A172 (cell line): ENCODE measurements at places on chromosomes 6 and 20.
A peak's percentile ranks its signal among the peaks of the same experiment; 100 is the strongest.

DNA sequence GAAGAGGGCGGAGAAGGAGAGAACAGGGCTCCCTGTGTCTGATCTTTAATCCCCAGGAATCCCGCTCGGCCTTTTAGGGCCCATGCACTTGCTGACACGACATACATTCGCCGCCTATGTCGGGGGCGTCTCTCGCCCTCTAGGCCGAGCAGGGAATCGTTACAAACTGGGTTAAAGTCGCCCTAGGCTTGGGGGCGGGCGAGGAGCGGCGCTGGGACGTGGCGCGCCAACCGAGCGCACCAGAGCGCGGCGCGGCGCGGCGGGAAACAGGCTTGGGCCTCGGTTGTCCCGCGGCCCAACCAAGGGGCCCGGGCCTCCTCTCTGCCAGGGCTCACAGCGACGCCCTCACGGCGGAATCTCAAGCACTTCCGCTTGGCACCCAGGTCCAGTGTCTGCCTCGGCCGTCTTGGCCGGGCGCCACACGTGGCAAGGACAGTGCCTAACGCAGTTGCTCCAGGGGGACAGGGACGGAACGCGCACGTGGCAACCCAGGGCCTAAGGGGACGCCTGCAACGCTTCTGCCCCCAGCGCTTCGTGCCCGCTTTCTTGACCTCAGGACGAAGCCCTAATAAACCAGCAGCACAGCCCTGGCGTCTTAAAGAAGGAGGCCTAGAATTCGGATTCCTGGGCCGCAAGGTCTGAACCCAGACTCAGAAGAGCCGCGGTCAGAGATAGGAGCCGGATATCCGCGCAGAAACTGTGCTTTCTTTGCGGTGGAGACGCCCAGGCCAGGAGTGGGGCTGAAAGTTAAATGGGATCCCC lies 71.5 kb downstream of the NCR2 start:
- DNase-seq, result no peak

DNA sequence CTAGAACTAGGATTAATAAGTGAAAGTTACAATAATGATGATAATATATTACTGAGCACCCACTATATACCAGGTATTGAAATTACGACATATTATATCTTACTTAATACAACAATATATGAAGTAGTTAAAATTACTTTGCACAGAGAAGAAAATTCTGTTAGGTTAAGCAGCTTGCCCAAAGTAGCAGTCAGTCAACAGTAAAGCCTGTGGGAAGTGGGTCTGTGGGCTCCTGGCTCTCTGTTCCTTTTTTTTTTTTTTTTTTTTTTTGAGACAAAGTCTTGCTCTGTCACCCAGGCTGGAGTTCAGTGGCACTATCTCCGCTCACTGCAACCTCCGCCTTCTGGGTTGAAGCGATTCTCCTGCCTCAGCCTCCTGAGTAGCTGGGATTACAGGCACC lies 4.8 kb upstream of the GTF2H4 start:
- DNase-seq, result no peak

- DNase-seq, result no peak
These were observed 630.3 kb upstream of the ARID1B start for GRCh38 chr6:156146891-156147290.

- DNase-seq, result no peak
These were observed 93.1 kb downstream of the NCR2 start for GRCh38 chr6:41428336-41428995.

DNA sequence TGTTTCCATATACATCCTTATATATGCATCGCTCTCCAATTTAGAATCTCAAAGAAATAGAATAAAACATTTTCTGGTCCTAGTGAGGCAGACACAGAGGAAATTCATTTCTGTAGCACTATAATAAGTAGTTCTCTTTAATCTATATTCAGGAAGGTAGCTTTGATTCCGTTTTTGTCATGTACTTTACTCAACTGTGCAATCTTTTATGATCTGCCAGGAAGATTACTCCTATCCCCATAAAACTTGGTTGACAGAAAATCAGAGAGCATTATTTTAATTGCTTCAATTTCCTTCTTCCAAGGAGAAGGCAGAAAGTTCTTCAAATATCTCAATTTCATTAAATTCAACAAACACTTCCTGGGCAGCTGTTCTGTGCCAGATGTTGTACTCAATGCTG lies 10.6 kb upstream of the CLIC5 start:
- DNase-seq, result no peak

DNA sequence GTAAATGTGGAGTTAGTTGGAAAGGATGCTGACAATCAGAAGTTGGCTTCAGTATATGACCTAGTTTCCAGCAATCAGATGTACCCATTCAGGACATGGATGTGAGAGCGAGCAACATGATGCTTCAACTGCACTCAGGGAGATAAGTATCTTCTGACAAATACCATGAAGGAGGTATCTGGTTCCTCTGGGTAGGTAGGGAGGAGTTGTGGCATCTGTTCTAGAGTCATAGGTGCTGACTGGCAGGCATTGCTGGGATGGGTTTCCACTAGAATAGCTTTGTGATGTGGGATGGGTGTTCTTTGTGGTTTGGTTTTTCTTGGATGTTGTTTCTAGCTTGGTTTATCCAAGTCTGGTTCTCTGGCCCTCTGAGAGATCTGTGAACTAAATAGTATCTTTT lies 3.9 kb upstream of the REV3L start:
- DNase-seq, result no peak

- peak; percentile 25 for DNase-seq
These were observed 38.9 kb downstream of the SMAP1 start for GRCh38 chr6:70706491-70707123.

- no peak for DNase-seq
These were observed 78.3 kb upstream of the TIAM2 start for GRCh38 chr6:154916857-154917256.
